ENCODE measurements at places on chromosomes 2 and 18. TPM values are rescaled to one million over a fixed set of nuclear protein-coding genes. Genes with fewer than 3 reads are reported as not detected.

SGPP2 gene
- 2.1 TPM for total RNA-seq

GRCh38 chr2:86623043-86623493 is 597 bp downstream of the RNF103 start:
- peak overlapping the region; percentile 85 for H3K27ac ChIP-seq
- H3K36me3 ChIP-seq, result no peaks in the 10 kb centered on the region
- peak; percentile 64 for DNase-seq
- peak overlapping the region; percentile 93 for H3K4me3 ChIP-seq
- H3K27me3 ChIP-seq, result peaks cover 12% of the 10 kb centered on the region
- H3K4me1 ChIP-seq, result peaks cover 5% of the 10 kb centered on the region

- H3K4me3 ChIP-seq, result no peak overlapping the region
- no peaks in the 10 kb centered on the region for H3K4me1 ChIP-seq
- no peak for DNase-seq
- H3K27me3 ChIP-seq, result no peaks in the 10 kb centered on the region
- no peaks in the 10 kb centered on the region for H3K36me3 ChIP-seq
Measured at GRCh38 chr2:99032786-99033185, 96.8 kb upstream of the CRACDL start.

- no peak overlapping the region for H3K4me3 ChIP-seq
- peaks cover 2% of the 10 kb centered on the region for H3K27me3 ChIP-seq
- no peak overlapping the region for H3K27ac ChIP-seq
- DNase-seq, result no peak
- peaks cover 49% of the 10 kb centered on the region for H3K4me1 ChIP-seq
- no peaks in the 10 kb centered on the region for H3K36me3 ChIP-seq
Measured at GRCh38 chr2:55159037-55159651, 72.9 kb downstream of the CLHC1 start.

- peaks cover 4% of the 10 kb centered on the region for H3K4me1 ChIP-seq
- peaks cover 6% of the 10 kb centered on the region for H3K36me3 ChIP-seq
- H3K27ac ChIP-seq, result no peak overlapping the region
- H3K27me3 ChIP-seq, result peaks cover 4% of the 10 kb centered on the region
Measured at GRCh38 chr2:97774425-97774824, 61.0 kb downstream of the ZAP70 start.

DNA sequence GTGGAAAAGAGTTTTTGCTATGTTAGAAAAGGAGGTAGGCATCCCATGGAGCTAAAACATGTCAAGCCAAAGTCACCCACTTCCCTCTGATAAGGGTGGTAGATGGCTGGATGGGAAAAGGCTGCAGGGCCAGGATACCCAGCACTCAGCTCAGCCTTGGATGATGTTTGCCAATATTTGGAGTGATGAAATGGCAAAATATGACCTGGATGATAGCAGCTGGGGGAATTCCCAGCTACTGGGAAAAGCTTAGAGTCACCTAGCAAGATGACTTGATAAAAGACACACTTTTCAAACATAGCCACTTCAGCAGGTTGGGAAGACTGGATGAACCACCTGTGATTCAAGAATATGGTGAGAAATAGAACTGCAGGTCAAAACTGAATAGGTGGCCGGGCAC is 10.1 kb downstream of the RFX8 start:
- peaks cover 12% of the 10 kb centered on the region for H3K4me1 ChIP-seq
- no peak overlapping the region for H3K27ac ChIP-seq
- H3K27me3 ChIP-seq, result no peaks in the 10 kb centered on the region
- H3K36me3 ChIP-seq, result no peaks in the 10 kb centered on the region
- DNase-seq, result no peak

DNA sequence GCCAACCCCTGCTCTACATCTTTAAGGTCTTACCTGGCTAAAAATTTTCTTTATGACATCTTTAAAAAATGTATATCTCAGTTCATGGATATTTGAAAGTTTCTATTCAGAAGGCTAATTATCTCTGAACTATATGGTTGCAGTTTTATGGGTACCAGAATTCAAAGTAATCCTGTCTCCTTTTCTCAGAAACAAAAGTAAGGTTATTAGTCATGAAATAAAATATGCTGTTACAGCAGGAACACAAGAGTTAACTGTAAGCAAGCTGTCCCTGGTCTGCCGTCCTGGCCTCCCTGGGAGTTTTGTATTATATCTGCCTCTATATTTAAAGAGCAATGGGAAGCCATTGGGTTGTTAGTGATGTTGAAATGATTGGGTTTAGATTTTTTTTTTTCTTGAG is 34.0 kb downstream of the SLC4A1AP start:
- H3K4me1 ChIP-seq, result no peaks in the 10 kb centered on the region
- no peaks in the 10 kb centered on the region for H3K36me3 ChIP-seq
- H3K4me3 ChIP-seq, result no peak overlapping the region
- no peak overlapping the region for H3K27ac ChIP-seq

DNA sequence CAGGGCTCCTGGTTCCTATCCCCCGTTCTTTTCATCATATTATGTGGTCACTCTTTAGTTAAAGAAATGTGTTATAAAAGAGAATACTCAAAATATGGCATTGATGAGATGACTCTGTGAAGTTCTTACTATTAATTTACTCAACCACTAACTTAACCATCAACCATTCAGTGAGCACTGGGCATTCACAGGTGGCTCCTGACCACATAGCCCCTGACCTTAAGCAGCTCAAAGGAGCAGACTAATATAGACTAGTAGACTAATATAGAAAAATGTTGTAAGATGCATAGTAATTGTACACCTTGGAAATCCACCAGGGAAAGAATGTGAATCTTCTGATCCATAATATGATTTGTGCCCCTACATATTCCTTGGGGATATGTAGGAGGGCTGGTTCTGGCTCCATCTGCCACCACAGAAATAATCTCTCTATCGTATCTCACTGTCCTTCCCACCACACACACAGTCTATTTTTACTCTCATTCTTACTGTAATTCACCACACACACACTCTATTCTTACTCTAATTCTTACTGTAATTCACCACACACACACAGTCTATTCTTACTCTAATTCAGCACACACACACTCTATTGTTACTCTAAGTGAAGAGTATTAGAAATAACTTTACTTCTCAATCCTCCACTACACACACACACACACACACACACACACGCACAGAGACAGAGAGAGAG is 188.9 kb upstream of the ITGA4 start:
- no peak for DNase-seq
- no peak overlapping the region for H3K27ac ChIP-seq
- no peaks in the 10 kb centered on the region for H3K36me3 ChIP-seq

DNA sequence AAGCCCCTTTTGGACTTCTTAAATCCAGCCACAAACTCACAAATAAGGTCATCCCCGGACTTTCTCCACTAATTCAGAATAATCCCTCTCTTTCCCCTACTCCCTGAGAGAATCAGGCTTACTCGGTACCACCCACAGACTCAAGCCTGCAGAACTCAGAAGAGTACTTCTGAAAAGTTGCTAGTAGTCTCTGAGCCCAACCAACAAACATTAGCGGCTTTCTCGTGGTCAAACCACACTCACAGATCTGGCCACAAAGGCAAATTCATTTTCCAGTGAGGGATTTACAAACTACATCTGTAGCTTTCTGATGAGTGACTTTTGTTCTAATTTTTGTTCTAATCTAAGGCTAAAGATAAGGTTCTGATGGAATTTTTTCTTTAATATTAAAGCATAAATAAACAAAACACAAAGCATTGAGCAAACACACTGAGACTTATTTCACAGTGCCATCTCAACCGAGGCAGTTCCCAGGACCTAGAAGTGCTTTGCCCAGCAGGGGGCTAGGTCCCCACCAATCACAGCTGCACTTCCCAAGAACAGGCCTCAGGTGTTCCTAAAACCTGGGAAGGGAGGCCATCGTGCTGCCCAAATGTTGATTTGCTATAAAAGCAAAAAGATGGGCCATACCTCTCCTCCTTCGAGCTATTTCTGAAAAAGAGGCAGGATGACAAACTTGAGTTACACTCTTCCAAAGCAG is 110.7 kb downstream of the COLEC12 start:
- H3K4me3 ChIP-seq, result no peak overlapping the region
- peak overlapping the region; percentile 48 for H3K27ac ChIP-seq
- peaks cover 3% of the 10 kb centered on the region for H3K4me1 ChIP-seq
- no peaks in the 10 kb centered on the region for H3K27me3 ChIP-seq

DNA sequence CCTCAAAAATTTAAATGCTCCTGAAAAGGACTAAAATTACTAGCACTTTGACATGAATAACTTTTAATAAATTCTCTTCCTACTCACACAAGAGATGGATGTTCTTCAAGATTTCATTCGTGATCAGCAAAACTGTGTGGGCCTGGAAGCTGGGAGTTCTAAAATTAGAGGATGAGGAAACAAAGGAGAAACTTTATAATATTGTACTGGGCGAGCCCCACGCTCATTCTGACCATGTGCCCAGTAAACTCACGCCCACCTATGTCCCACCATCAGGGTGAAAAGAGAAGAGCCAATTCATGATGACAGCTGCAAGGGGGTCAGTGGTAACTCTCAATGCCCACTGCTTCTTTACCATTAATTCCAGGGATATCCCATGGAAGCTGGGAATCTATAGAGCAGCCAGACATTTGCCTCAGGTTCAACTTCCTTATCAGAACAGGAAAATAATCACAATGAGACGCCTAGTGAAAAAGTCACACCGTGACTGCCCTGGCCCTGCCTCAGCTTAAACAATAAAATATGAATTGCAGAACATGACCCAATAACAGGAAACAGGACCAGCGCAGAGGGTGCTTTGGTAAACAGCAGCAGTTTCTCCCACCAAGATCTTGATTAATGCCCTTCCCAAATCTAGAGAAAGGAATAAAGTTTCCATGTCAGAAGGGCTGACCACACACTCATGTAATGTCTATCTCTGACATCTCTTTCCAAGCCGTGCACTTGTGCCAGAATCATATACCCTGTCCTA is 438.6 kb downstream of the TXNL1 start:
- no peak overlapping the region for H3K4me3 ChIP-seq
- no peak for DNase-seq
- H3K4me1 ChIP-seq, result peaks cover 15% of the 10 kb centered on the region
- peaks cover 5% of the 10 kb centered on the region for H3K36me3 ChIP-seq

DNA sequence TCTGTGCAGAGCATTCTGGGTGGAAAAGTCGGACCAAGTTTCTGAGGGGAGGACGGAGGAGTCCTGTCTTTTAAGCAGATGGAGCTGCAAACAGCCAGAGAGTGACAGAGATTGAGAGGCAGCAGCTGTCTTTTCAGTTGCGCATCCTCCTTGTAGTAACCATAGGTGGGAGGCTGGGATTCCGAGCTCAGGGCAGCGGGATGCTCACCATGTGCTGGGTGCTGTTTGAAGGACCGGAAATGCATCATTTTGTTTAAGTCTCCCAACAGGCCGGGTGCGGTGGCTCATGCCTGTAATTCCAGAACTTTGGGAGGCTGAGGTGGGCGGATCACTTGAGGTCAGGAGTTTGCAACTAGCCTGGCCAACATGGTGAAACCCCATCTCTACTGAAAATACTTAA is 93.4 kb downstream of the AGAP1 start:
- peak overlapping the region; percentile 10 for H3K4me3 ChIP-seq
- H3K4me1 ChIP-seq, result peaks cover 32% of the 10 kb centered on the region
- peak overlapping the region; percentile 52 for H3K27ac ChIP-seq
- peaks cover 10% of the 10 kb centered on the region for H3K27me3 ChIP-seq
